ENCODE measurements at places on chromosomes 16 and 17.

DNA sequence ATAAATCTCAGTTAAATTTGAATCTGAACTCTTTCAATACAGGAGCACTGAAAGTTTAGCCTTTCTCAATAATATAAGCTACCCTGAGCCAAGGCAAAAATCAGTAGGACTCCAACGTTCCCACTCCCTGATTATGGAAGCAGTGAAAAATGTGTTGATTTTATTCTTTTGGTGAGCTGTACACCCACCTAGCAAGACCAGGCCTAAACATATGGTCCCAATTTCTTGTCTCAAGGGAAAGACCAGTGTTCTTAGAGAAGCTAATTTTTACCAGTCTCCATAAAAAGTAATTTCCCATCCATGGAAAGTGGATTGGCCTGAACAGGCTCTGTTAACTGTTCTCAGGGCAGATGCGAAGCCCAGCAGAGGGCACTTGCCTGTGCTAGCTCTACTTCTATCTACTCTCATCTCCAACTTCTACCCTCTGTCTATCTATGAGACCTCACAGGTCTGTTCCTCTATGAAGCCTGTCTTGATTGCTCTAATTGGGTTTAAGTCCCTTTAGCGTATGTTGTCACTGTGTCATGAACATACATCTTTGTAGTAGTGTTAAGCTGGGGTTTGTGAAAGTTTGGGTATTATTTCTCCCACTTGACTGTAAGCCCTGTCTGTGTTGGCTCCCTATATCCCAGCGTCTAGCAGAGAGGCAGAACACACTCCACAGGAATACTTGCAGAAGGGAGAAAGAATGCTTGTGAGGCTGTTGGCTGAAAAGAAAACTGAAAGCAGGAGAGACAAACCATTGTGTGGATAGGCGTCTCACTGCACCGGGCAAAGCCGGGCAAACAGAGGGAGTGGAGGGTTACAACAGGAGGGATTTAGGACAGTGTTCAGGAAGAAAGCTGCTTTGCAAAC is 167.1 kb upstream of the MAF start:
- DNase-seq = no peak

DNA sequence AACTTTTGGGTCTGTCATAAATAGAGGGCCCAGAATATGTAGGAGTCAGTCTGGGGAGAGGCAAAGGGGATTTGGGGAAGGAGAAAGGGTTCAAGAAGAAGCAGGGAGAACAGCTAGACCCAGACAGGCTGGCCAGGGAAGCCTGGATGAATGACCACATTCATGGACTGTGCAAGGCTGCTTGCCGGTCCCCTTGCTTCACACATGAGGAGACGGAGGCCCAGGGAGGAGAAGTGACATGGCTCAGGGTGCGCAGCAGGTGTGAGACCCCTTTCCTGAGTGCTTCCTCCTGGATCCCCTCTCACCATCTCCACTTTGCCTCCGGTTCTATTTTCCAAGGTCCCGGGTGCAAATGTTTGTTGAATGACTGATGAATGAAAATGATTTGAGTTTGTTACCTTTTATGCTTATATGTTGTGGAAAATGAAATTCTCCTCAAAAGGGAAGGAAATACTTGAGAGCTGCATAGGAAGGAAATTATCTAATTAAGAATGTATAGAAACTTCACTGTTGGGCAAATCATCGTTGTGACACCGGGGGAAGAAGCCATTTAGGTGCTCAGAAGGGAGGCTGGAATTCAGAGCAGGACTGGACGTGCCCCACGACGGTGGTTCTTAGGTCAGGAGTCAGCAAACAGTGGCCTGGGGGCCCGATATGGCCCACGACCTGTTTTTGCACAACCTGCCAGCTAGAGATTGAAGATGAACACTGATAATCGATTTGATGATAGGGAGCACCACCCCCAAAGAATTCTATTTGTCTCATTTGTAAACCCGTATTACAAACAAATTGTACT is 559 bp downstream of the ITGAM start:
- no peak for DNase-seq

- DNase-seq = no peak
Measured at GRCh38 chr16:69013991-69014390, 91.5 kb upstream of the HAS3 start.

DNA sequence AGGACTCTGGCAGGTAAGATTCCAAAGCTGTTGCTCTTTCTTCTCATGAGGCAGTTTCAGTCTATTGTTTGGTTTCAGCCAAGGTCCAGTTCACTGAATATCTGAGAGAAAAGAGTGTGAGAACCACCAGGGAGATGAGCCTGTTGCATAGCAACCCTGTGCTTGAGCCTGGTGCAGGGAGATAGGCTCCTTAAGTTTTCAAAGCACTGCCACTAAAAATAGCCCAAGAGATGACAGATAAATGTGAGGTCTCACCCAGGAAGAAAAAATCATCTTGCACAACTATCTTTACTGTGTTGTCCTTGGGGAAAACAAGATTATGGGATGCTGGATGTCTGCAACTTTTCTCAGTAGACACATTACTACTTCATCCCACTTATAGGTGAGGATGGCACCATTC is 26.2 kb upstream of the NUDT7 start:
- DNase-seq = no peak

DNA sequence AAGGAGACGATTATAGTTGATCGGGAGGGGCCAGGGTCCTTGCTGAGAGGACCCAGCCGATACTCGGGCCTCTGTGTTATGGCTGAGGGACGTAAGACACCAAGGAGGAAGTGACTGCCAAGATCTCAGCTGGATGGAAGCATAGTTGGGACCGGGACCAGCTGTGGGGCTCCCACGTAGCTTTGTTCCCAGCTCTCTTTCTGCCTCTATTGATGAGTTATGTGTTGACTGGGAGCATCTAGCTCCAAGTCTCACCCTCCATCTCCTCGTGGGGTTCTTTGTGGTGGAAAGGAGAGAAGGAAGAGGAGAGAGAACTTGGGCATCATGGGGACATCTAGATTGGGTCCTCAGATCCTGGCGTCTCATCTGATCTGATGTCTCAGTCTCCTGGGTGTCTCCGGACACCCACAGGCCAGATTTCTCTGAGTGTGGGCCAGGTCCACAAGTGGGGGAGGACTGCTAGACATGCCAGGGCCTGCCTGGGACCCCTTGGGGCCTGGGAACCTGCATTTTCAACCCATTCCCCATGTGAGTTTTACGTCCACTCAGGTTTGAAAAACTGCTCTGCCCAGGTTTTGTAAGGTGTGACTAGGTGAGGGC is 1.0 kb downstream of the MGRN1 start:
- no peak for DNase-seq

GRCh38 chr17:12068946-12069345 is 48.3 kb downstream of the MAP2K4 start:
- no peak for DNase-seq

GRCh38 chr17:80153004-80153403 is 6.1 kb upstream of the EIF4A3 start:
- DNase-seq = no peak

DNA sequence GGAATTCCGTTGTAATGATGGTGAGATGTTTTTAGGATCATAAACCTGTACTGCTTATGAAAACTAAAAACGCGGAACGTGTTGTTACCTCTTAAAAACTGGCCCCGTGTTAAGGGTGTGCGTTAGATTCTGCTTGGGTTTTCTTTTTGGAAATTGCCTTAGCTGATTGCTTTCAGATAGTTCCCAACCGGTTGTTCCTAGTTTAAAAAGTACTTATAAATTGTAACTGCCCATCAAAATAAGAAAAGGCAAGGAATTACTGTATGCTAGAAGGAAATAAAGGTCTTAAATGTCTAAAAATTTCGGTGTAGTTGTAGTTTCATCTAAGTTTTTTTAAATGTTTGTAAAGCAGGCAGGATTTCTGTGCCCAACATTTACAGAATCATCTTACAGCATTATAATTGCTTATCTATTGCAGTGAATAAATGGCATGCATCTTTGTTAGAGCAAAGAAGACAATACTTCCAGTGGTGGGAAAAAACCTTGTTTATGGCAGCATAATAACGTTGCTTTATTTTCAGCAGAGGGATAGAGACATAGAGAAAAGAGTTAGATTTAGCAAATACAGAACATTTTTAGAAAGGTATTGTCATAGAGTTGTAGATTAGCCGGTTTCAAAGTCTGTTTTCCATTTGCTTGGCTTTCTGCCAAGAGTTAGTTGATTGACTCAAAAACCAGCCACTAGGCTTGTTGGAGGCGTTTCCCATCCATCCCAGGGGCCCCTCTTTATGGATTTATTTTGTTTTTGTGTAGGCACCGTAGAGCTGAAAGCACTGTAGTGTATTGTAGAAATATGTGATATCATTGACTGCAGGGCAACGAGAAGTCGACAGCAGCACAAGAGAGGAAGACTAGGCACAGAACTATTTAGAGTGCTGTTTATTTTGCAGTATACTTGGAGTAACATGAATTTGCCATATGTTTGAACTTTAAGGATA is 1.7 kb downstream of the PPM1D start:
- DNase-seq = peak; percentile 13

GRCh38 chr16:29204806-29205135 is 201.7 kb downstream of the NPIPB11 start:
- no peak for DNase-seq

- no peak for DNase-seq
Measured at GRCh38 chr17:29911641-29912177, 18.3 kb downstream of the SSH2 start.

GRCh38 chr16:12436201-12436657 is 367.5 kb downstream of the CPPED1 start:
- no peak for DNase-seq

DNA sequence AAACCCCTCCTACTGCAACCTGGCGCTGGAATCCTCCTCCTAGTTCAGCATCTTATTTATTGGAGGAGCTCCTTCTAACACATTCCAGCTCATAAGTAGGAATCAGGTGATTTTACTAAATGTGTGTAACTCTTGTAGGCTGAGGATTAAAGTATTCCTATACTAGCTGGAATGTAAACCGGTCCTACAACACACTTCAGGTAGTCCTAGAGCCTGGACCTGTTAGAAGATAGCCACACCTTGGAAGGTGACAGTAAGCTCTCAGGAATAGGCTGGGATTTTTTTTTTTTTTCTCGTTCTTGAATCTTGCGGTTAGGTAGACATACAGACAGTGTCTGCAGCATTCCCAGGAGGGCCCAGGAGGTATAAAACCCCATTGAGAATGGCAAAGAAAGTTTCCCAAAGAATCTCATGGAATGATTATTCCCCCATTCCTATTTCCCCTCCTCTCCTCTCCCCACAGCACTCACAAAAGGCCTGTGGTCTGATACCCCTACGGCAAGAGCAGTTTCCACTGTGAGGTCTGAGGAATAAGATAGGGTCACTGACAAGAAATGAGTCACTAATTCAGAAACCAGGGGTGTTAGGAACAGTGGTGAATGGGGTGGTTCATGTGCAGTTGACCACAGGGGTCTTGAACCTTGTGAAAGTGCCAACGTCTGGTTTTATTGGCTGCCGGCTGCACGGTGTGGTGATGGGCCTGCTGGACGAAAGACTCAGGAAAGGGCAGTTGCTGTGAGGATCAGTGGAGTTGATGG is 267.1 kb downstream of the UTP18 start:
- DNase-seq = no peak

GRCh38 chr16:31010585-31011325 is at the start of gene STX1B:
Gene STX1B (minus strand): TSS chr16:31010638. CDS start chr16:31010396, 242 bp downstream.
- peak; percentile 12 for DNase-seq

DNA sequence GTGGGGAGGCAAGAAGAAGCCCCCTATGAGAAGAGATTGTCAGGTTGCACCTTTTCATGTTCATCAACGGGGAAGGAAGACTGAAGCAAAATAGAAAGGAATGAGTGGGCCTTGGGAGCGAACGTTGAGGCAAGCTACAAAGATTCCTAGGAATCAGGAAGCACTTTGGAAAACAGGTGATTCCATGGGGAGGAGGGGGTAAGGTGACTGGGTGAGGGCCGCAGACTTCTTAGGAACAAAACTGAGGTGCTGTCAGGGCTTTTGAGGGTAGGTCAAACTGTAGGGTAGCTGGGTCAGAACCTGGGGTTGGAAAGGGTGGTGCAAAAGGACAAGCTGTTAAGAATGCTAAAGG is 528 bp downstream of the ITFG1 start:
- no peak for DNase-seq

DNA sequence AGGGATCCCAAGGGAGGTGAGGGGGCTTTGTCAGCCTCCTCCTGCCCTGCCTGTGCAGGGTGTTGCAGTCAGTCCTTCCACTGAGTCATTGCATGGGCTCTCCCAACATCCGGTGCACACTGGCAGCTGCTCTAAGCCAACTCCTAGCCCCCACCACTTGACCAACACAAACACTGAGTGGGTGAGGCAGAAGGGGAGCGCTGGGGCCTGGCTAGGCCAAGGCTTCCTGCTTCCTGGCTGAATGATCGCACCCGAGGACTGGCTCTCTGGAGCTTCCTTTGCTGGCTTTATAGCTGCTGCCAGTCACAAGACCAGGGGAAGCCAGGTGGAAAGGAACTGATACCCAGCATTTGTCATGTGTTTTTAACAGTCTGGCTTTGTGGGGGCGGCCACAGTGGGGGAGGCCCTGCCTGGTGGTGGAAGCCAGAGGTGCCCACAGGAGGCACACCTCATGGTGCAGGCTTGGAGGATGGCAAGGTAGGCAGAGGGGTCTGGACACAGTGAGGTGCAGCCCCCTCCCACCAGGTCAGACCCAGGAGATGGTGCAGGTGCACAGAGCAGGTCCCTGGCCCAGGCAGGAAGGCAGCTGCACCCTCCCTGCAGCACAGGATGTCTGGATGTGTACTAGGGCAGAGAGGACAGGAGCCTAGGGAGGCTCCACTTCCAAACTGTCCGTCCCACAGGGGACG is 6.8 kb downstream of the MPG start:
- peak; percentile 68 for DNase-seq

GRCh38 chr16:14194721-14195120 is 123.6 kb downstream of the MRTFB start:
- no peak for DNase-seq

DNA sequence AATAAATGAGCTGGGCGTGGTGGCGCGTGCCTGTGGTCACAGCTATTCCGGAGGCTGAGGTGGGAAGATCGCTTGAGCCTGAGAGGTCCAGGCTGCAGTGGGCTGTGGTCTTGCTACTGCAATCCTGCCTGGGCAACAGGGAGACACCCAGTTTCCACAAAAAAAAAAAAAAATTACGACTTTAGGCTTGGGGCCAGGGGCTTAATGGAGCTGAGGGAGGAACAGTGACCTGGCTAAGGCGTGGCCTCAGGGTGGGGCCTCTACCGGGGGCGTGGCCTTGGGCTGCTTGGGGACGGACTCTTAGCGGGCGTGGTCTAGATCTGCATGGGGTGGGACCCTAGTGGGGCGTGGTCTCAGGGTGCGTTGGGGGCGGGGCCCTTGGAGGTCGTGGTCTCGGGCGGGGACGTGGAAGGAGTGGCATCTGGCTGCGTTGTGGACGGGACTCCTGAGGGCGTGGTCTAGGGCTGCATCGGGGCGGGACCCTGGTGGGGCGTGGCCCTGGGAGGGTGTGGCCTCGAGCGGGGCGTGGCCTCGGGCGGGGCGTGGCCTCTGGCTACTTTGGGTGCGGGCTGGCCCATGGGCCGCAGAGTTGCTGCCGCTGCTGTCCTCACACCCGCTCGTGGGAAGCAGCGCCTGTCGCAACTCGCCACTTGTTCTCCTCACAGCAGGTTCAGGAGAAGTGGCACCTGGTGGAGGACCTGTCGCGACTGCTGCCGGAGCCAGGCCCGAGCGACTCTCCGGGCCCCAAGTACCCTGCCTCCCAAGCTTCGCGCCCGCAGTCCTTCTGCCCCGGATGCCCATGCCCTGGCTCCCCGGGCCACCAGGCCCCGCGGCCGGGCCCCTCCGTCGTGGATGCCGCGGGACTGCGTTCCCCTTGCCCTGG is 5.8 kb upstream of the C17orf99 start:
- peak; percentile 90 for DNase-seq

GRCh38 chr17:44144966-44145739 is 3.4 kb downstream of the HROB start:
- no peak for DNase-seq

GRCh38 chr17:46876353-46876887 is 25.0 kb downstream of the WNT9B start:
- DNase-seq = no peak
